ENCODE measurements at places on chromosomes 7 and 10.

DNA sequence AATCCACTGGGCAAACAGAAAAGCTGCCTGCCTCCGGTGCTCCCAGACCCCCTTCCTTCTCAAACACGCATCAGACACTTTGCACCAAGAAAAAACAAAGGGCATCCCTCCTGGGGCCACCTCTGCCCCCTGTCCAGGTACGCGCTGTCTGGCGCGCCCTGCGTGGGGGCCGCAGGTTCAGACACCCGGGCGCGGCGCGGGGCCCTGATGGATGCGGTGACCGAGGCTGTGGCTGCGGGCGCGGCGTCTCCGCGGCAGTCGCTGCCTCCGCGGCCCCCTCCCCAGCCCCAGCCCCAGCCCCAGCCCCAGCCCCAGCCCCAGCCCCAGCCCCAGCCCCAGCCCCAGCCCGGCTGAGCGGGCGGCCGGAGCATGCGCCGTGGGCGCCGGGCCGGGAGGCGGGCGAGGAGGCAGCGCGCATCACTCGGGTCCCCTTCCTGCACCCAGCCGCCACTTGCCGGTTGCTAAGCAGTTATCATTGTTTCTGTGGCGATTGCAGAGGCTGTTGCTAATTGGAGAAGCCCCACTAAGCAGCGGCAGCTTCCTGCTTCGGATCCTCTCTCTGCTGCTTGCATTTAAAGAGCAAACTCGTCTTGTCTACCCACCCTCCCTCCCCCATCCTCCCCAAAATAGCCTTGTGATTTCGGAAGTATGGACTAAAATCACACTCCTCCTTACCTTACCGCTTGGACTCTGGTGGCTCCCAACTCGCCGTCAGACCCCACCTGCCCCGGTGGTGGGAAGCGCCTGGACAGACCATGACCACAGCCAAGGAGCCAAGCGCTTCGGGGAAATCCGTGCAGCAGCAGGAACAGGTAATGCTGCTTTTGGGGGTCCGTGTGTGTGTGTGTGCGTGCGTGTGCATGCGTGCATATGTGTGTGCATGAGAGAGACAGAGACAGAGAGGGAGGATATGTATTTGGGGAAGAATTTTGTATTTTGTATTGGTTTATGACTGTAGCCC, 252.8 kb downstream of the DPP6 start:
- no peak for DNase-seq

DNA sequence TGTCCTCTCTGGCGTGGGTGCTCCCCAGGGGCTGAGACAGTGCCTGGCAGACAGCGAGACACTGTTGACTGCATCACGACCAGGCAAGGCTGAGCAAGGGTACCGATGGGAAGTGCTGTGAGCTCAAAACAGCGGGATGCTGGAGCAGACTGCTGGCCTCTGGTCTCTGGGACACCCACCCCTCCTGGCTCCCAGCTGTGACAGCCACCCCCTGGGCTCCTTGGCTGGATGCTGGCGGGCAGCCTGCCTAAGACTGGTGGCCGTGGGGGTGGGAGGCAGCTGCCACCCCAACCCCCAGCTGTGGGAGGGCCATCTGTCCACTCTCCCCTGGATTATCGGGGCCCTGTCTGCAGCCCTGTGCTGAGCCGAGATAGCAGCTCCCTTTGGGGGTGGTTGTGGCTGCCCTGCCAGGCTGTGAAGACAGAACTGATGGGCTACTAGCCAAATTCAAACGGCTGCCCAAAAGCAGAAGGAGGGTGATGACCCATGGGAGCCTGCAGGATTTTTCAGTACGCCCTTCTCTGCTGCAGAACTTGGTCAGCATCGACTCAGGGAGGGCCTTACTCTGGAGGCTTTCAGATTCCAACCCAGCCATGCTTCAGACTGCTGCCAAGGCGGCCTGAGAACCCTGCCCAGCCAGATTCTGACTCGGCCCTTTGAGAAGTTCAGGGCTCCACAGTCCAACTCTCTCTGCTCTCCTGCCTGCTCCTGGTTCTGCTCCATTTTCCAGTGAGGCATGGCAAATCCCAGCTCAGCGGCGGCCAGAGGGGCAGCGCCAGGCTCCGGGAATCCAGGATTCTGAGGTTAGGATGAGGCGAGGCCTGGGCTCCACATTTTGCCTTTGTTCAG, 125.3 kb downstream of the NEURL1 start:
- DNase-seq: no peak

- no peak for DNase-seq
Measured at GRCh38 chr10:101564490-101564991, 23.5 kb downstream of the POLL start.

GRCh38 chr10:114767986-114768821, 53.4 kb upstream of the FHIP2A start:
- DNase-seq: no peak

GRCh38 chr7:8436965-8437364, 3.6 kb downstream of the NXPH1 start:
- DNase-seq: no peak

DNA sequence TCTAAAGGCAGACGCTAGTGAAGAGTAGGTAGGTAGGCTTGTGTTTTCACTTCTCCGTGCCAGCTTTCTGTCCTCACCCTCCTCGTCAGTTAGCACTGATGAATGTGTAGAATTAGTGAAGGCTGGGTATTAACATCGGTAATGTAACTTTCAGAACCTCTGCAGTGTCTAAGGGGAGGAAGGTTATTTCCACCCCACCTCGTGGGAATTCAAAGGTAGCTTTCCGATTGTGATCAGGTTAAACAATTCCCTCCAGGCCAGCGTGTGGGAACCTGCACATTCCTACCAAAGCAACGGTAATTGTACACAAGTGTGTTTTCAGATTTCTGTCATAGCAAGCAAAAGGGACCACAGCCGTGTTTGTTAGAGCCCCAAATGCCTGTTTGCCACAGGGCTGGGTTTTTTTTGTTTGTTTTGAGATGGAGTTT, 405.0 kb upstream of the GALNT17 start:
- no peak for DNase-seq

- no peak for DNase-seq
Measured at GRCh38 chr7:57182031-57182430, 49.8 kb upstream of the ZNF479 start.

DNA sequence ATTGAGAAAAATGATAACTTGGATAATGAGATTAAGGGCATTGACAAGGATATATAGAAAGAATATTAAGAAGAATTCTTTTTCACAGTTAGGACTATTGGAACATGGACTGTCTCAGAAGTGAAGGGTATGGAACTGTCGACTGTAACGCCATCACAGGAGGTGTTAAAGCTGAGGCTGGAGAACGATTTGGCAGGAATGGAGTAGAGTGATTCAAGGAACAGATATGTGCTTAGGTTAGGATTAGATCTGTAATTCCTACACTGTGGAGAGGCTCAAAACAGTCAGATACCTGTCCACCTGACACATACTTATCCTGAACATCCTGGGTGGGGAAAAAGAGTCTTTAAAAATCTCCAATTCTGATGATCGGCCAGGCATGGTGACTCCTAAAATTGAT, 30.9 kb downstream of the RHOBTB1 start:
- DNase-seq: no peak

- no peak for DNase-seq
Measured at GRCh38 chr7:110224643-110225042, 866.3 kb upstream of the LRRN3 start.

DNA sequence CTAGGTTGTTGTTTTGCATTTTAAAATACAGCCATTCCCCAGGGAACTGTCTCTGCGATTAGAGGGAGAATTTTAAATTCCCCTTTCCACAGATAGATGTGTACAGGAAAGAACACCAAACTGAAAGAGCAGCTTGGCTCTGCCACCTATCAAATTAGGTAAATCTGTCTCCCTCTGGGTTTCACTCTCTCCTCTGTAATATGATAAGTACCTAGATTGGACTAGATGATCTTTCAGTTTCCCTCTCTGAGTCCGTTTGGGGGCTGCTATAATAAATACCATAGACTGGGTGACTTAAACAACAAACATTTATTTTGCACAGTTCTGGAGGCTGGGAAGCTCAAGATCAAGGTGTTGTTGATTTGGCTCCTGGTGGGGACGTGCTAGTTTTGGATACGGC, 186.0 kb downstream of the KIF20B start:
- no peak for DNase-seq
